T-cell (primary cell): ENCODE measurements at places on chromosomes 2 and 18.
A peak's percentile ranks its signal among the peaks of the same experiment; 100 is the strongest.

DNA sequence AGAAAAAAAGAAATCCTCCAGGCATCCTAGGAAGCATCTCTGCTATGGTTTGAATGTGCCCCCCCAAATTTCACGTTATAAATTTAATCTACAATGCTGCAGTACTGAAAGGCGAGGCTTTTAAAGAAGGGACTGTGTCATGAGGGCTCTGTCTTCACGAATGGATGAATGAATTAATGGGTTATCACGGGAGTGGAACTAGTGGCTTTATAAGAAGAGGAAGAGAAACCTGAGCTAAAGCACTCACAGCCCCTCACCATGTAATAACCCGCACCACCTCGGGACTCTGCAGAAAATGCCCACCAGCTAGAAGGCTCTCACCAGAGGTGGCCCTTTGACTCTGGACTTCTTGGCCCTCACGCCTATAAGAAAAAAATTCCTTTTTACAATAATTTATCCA is 27.6 kb downstream of the RNU4ATAC start:
- DNase-seq, result no peak
- H3K4me3 ChIP-seq, result no peak overlapping the region
- no peak overlapping the region for H3K27ac ChIP-seq
- H3K36me3 ChIP-seq, result no peaks in the 10 kb centered on the region
- H3K27me3 ChIP-seq, result no peaks in the 10 kb centered on the region
- H3K4me1 ChIP-seq, result no peaks in the 10 kb centered on the region

- DNase-seq, result no peak
- H3K4me3 ChIP-seq, result no peak overlapping the region
- H3K27me3 ChIP-seq, result no peaks in the 10 kb centered on the region
- no peaks in the 10 kb centered on the region for H3K4me1 ChIP-seq
Observed at GRCh38 chr2:211014376-211014775, 458.0 kb downstream of the CPS1 start.

GRCh38 chr18:33161131-33161530 is 279.4 kb downstream of the CCDC178 start:
- H3K27ac ChIP-seq, result no peak overlapping the region
- H3K4me1 ChIP-seq, result no peaks in the 10 kb centered on the region
- H3K27me3 ChIP-seq, result no peaks in the 10 kb centered on the region
- DNase-seq, result no peak

- DNase-seq, result no peak
- H3K36me3 ChIP-seq, result no peaks in the 10 kb centered on the region
- no peak overlapping the region for H3K27ac ChIP-seq
- no peaks in the 10 kb centered on the region for H3K4me1 ChIP-seq
Observed at GRCh38 chr2:8088810-8089209, 593.0 kb upstream of the ID2 start.

- DNase-seq, result no peak
- H3K27me3 ChIP-seq, result no peaks in the 10 kb centered on the region
- no peak overlapping the region for H3K27ac ChIP-seq
- no peak overlapping the region for H3K4me3 ChIP-seq
- H3K4me1 ChIP-seq, result no peaks in the 10 kb centered on the region
Observed at GRCh38 chr18:52948868-52949444, 609.0 kb downstream of the DCC start.

DNA sequence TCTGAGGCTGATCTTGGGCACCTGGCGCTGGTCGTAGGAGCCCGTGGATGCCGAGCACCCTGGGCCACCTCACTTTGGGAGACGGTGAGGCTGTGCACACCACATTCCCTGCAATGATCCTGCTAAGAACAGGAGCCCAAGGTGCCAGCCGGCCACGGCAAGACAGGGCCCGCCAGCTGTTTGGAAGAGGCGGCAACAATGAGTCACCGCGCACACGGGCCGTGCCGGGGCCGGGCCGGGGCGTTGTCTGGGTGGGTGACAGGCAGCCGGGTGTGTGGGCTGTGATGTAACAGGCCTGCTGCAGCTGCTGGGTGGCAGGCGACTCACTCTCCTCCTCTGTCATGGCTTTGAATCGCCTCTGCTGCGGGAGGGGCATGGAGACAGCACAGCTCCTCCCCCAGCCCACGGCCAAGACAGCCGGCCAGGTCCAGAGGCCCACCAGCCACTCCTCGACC is 49.7 kb upstream of the ODC1 start:
- H3K27me3 ChIP-seq, result peaks cover 40% of the 10 kb centered on the region
- no peak overlapping the region for H3K4me3 ChIP-seq
- H3K4me1 ChIP-seq, result no peaks in the 10 kb centered on the region
- no peaks in the 10 kb centered on the region for H3K36me3 ChIP-seq
- DNase-seq, result peak; percentile 39

- H3K4me3 ChIP-seq, result no peak overlapping the region
- DNase-seq, result no peak
- no peak overlapping the region for H3K27ac ChIP-seq
- H3K4me1 ChIP-seq, result no peaks in the 10 kb centered on the region
- no peaks in the 10 kb centered on the region for H3K36me3 ChIP-seq
Observed at GRCh38 chr18:2409906-2410305, 161.4 kb downstream of the METTL4 start.

DNA sequence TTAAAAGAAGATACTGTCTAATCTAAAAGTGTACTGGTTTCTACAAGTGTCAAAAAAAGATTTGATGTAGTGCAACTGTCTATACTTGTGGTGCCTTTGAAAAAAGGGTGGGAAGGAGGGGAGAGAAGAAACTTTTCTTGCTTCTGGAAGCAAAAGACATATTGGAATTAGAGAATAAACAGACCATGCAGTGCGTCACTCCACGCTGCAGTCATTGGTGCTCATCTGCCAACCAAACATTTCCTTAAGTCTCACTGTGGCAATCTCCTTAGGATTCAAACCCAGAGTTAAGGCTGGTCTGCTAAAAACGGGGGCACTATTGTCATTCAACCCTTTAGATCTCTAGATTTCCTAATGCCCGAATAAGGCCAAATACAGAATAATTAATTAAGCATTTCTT is 50.9 kb downstream of the PELI1 start:
- no peak for DNase-seq
- H3K36me3 ChIP-seq, result peaks cover 34% of the 10 kb centered on the region
- H3K4me1 ChIP-seq, result no peaks in the 10 kb centered on the region
- H3K27ac ChIP-seq, result no peak overlapping the region
- no peak overlapping the region for H3K4me3 ChIP-seq

- H3K27me3 ChIP-seq, result peaks cover 3% of the 10 kb centered on the region
- H3K4me3 ChIP-seq, result no peak overlapping the region
Observed at GRCh38 chr2:240685771-240686371, 3.2 kb upstream of the AQP12B start.

GRCh38 chr2:139790807-139791752 is 1010.9 kb upstream of the NXPH2 start:
- H3K36me3 ChIP-seq, result no peaks in the 10 kb centered on the region
- no peaks in the 10 kb centered on the region for H3K27me3 ChIP-seq
- no peak overlapping the region for H3K4me3 ChIP-seq
- H3K27ac ChIP-seq, result no peak overlapping the region
- no peaks in the 10 kb centered on the region for H3K4me1 ChIP-seq

- H3K4me3 ChIP-seq, result no peak overlapping the region
- H3K27ac ChIP-seq, result no peak overlapping the region
- peaks cover 7% of the 10 kb centered on the region for H3K4me1 ChIP-seq
Observed at GRCh38 chr2:174787487-174788205, 23.4 kb upstream of the CHRNA1 start.

- H3K27me3 ChIP-seq, result no peaks in the 10 kb centered on the region
- no peaks in the 10 kb centered on the region for H3K4me1 ChIP-seq
- no peaks in the 10 kb centered on the region for H3K36me3 ChIP-seq
- H3K27ac ChIP-seq, result no peak overlapping the region
Observed at GRCh38 chr2:15735484-15736326, 144.0 kb downstream of the DDX1 start.

GRCh38 chr2:168008646-168009195 is 238.7 kb downstream of the STK39 start:
- no peaks in the 10 kb centered on the region for H3K36me3 ChIP-seq
- no peak overlapping the region for H3K4me3 ChIP-seq
- H3K27ac ChIP-seq, result no peak overlapping the region
- no peak for DNase-seq

GRCh38 chr2:98892871-98893270 is 43.2 kb downstream of the CRACDL start:
- H3K4me1 ChIP-seq, result no peaks in the 10 kb centered on the region
- no peak overlapping the region for H3K27ac ChIP-seq
- peaks cover 11% of the 10 kb centered on the region for H3K27me3 ChIP-seq
- DNase-seq, result no peak

DNA sequence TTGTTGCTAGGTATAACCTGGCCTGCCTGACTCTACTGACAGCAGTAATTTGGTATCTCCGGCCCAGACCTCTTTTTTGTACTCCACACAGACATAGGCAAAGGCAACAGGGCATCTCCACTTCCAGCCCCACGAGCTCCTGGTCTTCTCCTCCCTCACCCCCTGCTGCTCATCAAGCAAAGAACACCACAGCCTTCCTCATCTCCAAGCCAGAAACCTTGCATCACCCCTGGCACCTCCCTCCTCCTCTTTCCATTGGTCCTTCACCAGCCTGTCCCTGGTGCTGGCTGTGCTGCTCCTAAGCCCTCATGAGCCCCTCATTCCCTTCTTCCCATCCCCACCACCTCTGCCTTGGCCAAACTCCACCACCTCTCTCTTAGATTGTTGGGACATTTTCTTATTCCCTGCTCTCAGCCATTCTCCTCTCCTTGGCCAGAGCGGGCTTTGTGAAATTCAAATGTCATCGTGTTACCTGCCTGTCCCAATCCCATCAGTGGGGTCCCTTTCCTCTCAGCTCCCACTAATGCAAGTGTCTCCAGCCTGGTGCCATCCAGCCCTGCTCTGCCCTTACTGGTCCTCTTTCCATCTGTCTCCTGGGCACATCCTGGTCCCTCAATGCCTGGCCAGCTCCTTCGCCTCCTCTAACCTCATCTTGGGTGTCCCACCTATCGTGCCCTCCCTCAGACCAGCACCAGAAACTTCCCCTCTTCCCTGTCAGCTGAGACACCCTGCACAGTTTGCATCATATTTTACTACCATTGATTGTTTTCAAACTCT is 77.4 kb downstream of the INHBB start:
- H3K36me3 ChIP-seq, result no peaks in the 10 kb centered on the region
- peaks cover 28% of the 10 kb centered on the region for H3K27me3 ChIP-seq
- no peaks in the 10 kb centered on the region for H3K4me1 ChIP-seq
- no peak for DNase-seq
- H3K4me3 ChIP-seq, result no peak overlapping the region
- no peak overlapping the region for H3K27ac ChIP-seq

DNA sequence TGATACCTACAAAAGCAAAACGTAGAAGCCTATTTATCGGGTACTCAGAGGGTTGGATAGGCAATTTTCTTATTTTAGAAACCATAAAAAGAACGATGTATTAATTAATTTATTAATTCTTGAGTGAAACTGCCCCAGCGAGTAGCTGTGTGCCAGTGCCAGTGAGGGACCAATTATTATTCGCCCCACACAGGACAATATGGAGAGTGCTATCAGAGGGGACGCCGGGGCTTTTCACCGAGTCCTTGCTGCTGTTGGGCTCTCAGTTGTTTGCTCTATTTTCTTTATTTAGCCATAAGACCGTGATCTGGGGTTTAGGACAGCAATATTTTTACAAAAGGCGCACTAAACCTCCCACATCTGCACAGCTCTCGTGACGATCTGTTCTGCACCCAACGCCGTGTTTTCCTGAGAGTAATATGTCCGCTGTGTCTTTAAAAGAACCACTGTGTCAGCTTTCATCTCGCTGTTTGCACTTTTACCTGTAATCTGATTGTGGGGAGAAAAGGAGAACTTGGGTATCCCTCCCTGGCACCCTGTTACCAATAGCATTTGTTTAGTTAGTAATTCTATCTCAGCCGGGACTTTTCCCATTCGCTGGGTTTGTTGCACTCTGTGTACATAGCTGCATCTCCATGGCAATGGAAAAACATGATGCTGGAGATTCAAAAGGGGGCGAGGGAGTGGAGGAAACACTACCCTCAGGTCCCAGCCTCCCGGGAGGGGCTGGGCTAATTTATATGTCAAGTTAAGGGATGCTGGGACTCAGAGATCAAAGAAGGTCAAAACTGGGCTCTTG is 30.1 kb upstream of the ZNF516 start:
- peaks cover 2% of the 10 kb centered on the region for H3K4me1 ChIP-seq
- H3K36me3 ChIP-seq, result no peaks in the 10 kb centered on the region
- H3K27ac ChIP-seq, result no peak overlapping the region
- H3K4me3 ChIP-seq, result no peak overlapping the region
- no peaks in the 10 kb centered on the region for H3K27me3 ChIP-seq

- H3K4me3 ChIP-seq, result peak overlapping the region; percentile 96
- H3K27ac ChIP-seq, result peak overlapping the region; percentile 100
- peaks cover 18% of the 10 kb centered on the region for H3K4me1 ChIP-seq
- DNase-seq, result no peak
- H3K27me3 ChIP-seq, result no peaks in the 10 kb centered on the region
- H3K36me3 ChIP-seq, result no peaks in the 10 kb centered on the region
Observed at GRCh38 chr2:60880643-60881046, 729 bp upstream of the REL start.

DNA sequence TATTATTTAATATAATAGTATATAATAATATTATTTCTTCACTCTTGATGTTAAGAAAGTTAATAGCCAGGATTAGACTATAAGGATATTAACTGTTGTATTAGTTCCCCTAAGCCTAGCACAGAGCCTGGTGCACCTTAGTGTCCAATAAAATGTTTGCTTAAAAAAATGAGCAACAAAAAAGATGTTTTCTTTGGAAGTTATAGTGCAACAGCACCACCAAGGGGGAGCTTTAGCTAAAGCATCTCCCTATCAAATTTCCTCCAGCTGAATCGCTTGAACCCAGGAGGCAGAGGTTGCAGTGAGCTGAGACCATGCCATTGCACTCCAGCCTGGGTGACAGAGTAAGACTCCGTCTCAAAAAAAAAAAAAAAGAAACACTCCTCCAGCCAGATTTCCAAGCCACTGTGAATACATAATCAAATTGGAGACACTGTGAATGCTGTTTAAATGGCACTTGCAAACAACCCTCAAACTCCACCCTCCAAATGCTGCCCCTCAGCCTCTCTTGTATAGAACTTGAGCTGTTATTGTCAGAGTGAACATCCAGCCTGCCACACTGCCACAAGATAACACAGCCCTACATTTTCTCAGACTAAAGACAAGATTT is 221.9 kb downstream of the DYM start:
- no peak overlapping the region for H3K4me3 ChIP-seq
- no peaks in the 10 kb centered on the region for H3K36me3 ChIP-seq
- no peak for DNase-seq

GRCh38 chr18:36558234-36558633 is 260.7 kb downstream of the FHOD3 start:
- no peaks in the 10 kb centered on the region for H3K4me1 ChIP-seq
- H3K27ac ChIP-seq, result no peak overlapping the region
- peaks cover 7% of the 10 kb centered on the region for H3K27me3 ChIP-seq
- no peaks in the 10 kb centered on the region for H3K36me3 ChIP-seq

- no peaks in the 10 kb centered on the region for H3K36me3 ChIP-seq
- peaks cover 13% of the 10 kb centered on the region for H3K4me1 ChIP-seq
- no peak overlapping the region for H3K4me3 ChIP-seq
- H3K27me3 ChIP-seq, result no peaks in the 10 kb centered on the region
Observed at GRCh38 chr18:55475916-55476315, 112.1 kb downstream of the TCF4 start.

DNA sequence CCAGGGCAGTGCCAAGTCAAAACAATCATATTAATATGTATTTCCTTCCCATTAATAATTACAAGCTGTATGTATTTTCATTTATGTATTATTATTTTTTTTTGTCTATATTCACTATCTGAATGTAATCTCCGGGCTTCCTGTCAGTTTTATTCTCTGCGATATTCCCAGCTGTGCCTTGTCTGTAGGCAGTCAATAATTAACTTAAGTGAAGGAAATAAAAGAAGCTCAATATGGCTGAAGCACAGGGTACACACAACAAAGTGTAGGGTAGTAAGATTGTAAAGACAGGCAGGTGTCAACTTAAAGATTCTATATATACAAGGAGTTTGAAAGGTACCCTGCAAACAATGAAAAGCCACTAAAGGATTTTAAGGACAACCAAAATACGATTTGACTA is 122.9 kb downstream of the ROCK1 start:
- peaks cover 73% of the 10 kb centered on the region for H3K36me3 ChIP-seq
- H3K4me1 ChIP-seq, result no peaks in the 10 kb centered on the region
- no peak overlapping the region for H3K4me3 ChIP-seq
- H3K27me3 ChIP-seq, result no peaks in the 10 kb centered on the region
- DNase-seq, result no peak
- no peak overlapping the region for H3K27ac ChIP-seq
